ENCODE measurements at places on chromosomes 4 and X.

GRCh38 chr4:3322059-3322550 is 29.3 kb downstream of the RGS12 start:
- DNase-seq = no peak

GRCh38 chrX:42128587-42128986 is 205.2 kb upstream of the CASK start:
- DNase-seq = no peak

- no peak for DNase-seq
Measured at GRCh38 chr4:112185334-112185733, 40.1 kb downstream of the FAM241A start.

- DNase-seq = no peak
Measured at GRCh38 chr4:116755051-116755450, 330.3 kb downstream of the TRAM1L1 start.

GRCh38 chr4:16685536-16685935 is 212.9 kb downstream of the LDB2 start:
- DNase-seq = no peak

DNA sequence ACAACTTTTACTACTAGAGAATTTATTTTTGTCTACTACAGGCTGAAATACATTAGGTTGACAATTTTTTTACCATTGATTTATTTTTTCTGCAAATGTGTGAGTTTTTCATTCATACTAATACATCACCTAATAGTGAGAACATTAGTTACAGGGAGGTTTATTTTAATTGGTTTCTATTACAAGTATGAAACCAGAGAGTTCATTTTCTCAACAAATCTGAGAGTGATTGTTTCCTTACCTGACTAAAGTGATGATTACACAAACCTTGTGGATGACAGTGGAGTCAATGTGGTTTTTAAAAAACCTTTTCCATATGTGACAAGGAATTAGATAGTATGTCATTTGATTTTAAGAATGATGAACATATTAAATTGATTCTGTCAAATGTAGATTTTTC is 227.4 kb downstream of the PALLD start:
- no peak for DNase-seq

GRCh38 chr4:504076-504475 is 5.1 kb downstream of the PIGG start:
- peak; percentile 68 for DNase-seq

DNA sequence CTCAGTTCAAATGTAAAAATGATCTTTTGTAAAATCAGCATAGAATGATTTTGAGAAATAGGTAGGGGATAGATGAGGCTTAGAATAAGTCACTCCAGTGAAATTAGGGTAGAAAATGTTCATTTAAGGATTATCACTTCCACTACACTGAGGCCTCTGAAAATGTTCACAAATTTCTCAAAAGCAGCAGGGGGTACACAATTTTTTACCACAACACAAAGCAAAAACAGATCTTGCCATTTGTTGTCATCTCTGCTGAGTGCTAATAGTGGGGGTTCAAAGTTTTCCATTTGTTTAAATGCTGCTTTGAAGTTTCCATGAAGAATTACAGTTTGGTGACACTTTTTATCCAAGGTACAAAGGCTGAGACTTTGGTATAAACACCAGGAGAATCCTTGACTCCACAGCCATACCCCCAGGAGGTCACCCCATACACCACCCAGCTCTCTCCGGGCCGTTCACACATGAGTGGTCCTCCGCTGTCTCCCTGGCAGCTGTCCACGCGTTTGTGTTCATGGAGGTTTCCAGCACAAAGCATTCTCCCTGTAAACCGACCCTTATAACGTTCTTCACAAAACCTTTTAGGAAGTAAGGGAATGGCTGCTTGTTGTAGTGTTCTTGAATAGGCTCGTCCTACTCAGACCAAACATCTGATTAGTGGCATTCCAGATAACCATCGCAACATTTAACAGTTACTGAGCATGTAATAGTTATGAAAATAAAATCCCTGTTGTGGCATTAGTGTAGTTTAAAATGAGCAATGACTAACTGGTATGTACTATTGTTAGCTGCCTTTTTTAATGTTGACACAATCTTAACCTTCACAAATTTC is 71.0 kb downstream of the PRSS12 start:
- no peak for DNase-seq

- DNase-seq = no peak
Measured at GRCh38 chr4:1558205-1558604, 125.9 kb downstream of the FAM53A start.

- DNase-seq = peak; percentile 22
Measured at GRCh38 chr4:112234952-112235609, 3.5 kb downstream of the AP1AR start.

- no peak for DNase-seq
Measured at GRCh38 chrX:3549411-3549911, 164.0 kb downstream of the PRKX start.

GRCh38 chr4:79178760-79179159 is 147.1 kb downstream of the NAA11 start:
- no peak for DNase-seq

DNA sequence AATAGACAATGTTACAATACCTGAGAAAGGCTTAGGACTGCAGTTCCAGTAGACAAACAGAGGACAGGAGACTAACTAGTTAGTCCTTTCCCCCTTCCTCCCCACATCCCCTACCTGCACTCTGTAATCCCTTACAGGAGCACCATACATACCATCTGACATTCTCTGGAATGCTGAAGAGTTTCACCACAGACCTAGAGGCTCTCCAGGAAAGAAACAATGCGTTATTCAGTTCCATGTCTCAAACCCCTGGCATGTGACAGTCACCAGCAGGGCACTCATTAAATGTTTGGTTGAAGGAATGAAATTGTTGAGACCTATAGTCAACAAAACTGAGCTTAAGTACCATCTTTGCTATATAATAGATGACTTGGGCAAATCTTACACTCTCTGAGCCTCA is 100.2 kb upstream of the USP38 start:
- no peak for DNase-seq

GRCh38 chr4:11073621-11074051 is 355.1 kb downstream of the HS3ST1 start:
- DNase-seq = peak; percentile 17

- DNase-seq = no peak
Measured at GRCh38 chrX:136528645-136529315, 3.2 kb upstream of the VGLL1 start.

GRCh38 chr4:151564321-151564720 is 155.3 kb downstream of the FHIP1A start:
- no peak for DNase-seq

DNA sequence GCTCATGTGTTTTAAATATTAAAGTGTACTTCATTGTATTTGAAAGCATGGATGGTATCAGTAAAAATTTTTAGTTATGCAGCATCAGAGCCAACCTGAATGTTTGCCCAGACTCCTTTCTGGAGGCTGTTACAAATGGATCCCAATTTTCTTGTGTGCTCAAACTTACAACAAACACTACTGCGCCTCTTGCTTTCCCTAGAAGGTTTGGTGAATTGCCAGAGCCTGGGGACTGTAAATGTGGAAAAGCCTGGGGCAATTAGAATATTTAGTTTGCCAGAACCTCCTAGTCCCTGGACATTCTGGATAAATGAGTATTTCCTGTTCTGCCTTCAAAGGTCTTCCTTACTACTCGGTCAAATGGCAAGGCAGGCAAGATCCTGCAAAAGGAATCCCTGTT is 4.8 kb downstream of the CAPN6 start:
- DNase-seq = no peak

GRCh38 chrX:83185887-83186286 is 322.2 kb upstream of the POU3F4 start:
- no peak for DNase-seq

GRCh38 chrX:12467321-12467720 is 323.9 kb upstream of the PRPS2 start:
- no peak for DNase-seq

Measured in brain pericyte (primary cell).